Muscle of leg (tissue), 16 donors: ENCODE measurements at places on chromosomes 11 and 22.

GRCh38 chr11:3104051-3104714, 47.0 kb upstream of the CARS1 start:
- DNase-seq: no peak

DNA sequence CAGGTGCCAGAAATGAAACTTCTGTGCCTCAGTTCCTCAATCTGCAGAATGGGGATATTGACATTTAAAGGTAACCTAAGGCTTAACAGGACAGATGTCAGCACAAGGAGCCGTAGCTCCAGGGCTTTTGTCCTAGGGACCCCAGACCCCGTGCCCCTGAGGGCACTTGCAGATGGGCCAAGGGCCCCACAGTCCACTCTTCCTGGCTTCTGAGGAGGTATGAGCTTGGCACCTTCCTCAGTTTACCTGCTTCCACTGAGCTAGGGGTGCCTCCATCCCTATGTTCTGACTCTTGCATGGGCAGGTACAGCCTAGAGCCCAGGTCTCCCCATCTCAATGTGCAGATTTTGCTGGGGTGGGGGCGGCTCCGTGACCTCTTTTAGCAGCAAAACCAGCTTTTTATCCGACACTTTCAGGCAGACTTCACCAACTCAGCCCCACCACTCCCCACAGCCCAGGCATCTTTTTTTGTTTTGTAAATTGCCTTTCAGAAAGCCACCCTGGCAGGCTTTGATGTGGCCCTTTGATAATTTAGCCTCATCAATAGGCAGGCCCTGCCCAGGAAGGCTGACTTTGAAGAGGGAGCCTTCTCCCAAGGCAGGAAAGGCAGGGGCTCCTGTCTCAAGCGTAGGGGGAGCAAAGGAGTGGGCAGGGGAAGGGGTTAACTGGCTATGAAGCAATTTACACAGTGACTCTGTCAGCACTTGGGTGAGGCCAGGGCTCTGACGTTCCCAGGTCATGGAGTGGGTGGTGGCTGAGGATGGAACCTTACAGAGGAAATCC, 23.7 kb upstream of the FGF3 start:
- DNase-seq: no peak

GRCh38 chr11:118705111-118705741, 25.8 kb upstream of the TREH start:
- DNase-seq: no peak

GRCh38 chr22:37484480-37485394, 1.4 kb downstream of the MFNG start:
- DNase-seq: peak; percentile 71

DNA sequence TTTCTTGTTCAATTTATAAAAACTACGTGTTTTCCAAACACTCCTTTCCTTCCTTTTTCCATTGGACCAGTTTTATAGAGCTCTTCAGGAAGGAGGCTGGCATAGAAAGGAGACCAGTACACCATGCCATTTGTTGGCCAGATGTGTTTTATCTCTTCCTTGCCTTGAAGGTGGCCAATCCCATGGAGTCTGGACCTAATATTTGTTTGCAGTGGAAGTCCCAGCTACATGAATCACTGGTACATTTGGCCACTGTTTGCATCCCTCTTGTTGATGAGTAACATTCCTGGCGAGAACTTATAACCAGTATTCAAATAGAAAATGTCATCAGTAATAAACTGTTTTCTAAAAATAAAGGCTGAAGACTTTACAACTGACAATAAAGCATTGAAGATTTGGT, 110.2 kb downstream of the ANO3 start:
- no peak for DNase-seq

- peak; percentile 72 for DNase-seq
Measured at GRCh38 chr11:35237860-35238715, 99.1 kb downstream of the CD44 start.

DNA sequence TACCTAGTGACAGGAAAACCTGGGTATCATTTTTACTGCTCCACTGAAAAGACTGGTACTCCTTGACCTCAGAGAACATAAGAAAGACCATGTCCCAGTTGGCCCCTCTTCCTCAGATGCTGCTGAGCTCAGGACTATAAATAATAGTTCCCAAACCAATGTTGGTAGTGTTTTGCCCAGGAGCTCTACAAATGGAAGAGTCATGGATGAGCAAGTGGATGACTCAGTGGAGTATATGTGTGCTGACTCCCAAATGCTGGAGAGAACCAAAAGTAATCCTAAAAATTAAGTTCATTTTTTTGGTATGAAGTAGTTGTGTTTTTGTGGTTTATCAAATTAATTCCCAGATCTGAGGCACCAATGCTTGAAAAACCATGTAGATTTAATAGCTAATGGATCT, 482.0 kb downstream of the KCNA4 start:
- no peak for DNase-seq

DNA sequence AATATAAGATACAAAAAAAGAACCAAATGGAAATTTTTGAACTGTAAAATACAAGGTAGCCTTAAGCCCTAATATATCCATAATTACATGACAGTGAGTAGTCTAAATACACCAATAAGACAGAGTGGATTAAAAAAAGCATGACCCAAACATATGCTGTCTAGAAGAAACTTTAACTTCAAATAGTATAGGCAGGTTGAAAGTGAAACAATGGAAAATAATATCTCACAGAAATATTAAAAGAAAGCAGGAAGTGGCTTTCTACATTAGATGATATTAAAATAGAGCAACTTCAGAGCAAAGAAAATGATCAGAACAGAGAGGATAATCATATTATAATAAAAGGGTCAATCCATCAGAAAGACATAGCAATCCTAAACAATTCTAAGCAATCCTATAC, 21.8 kb downstream of the DCUN1D5 start:
- no peak for DNase-seq

DNA sequence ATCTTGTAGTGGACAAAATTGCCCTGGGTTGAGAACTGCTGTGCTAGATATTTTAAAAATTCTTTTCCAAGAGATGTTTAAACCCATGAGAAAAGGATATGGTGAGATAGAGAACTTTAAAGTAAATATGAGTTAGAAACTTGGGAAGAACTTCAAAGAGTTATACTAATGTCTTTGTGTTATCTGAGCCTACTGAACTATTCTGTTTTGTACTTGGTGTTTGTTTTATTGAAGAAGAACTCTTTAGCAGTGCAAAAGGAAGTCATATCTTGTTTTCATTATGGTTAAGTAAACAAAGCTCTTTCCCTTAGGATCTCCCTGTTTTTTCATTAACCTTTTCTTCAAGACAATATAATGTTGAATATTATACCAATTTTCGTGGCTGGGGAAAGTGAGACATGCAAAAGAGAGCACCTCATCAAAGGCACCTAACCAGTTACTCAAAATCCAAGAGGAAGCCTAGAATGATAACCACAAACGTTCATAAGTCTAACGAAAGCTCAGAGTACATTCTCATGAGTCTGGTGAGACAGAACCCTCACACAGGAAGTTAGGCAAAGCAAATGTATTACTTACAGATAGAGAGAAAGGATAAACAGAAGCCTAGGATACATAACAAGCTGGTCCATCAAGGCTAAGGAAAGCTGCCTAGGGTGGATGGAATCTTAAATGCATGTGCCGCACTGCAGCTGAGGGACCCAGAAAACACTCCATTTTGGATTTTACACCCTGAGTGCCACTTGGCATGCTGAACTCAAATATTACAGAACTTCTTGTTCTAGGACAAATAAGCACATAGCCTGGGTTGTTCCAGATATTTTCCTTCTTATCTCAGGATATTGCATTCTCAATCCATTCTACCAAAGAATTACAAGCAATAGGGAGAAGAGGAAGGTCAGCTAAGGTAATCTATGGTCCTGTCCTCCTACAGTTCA, 112.5 kb upstream of the ANO3 start:
- no peak for DNase-seq

- no peak for DNase-seq
Measured at GRCh38 chr22:18990355-18991137, 54.5 kb upstream of the PRODH start.

GRCh38 chr22:47082505-47082904, 320.1 kb downstream of the TBC1D22A start:
- no peak for DNase-seq

DNA sequence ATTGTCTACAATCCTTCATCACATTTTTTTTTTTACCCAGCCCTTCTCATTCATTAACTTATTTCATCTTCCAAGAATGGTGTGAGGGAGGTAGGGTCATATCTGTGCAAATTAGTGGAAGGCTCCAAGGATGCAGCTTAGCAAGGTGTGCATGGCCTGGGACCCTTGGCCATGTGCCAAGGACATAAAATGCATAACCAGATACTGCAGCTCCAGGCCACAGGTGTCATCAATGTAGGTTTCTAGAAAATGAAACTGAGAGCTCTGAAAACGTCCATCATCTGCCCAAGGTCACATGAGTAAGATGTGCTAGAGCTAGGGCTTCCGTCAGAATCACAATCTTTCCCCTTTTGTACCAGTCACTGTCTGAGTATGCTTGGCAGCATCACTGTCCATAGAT, 29.8 kb downstream of the ANKK1 start:
- DNase-seq: no peak

DNA sequence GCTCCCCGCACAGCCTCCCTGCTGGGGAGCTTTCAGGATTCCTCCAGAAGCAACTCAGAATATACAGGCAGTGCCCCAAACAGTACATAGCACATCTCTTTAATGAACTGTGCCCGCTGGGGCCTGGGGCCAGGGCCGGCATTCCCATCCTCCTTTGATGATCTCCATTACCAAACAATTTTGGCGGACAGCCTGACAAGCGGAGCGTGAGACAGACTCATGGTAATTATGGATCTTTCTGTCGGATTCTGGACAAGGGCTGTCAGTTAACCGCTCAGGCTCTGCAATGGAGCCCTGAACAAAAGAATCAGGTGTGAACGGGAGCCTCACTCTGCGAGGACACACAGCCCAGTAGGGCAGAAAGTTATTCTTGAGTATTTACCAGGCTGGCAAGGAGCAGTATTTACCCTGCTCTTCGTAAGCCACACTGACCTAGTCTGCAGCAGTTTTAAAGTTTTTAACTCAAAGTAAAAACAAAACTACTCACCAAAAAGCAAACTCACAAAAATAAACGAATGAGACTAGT, 174.0 kb downstream of the TBC1D22A start:
- DNase-seq: peak; percentile 62

GRCh38 chr11:88814076-88814475, 251.7 kb downstream of the GRM5 start:
- DNase-seq: no peak

- no peak for DNase-seq
Measured at GRCh38 chr22:46465345-46465720, 72.1 kb downstream of the CELSR1 start.

- peak; percentile 88 for DNase-seq
Measured at GRCh38 chr22:23749841-23750301, 1.0 kb downstream of the ZNF70 start.

- no peak for DNase-seq
Measured at GRCh38 chr11:62130283-62131169, 6.7 kb downstream of the INCENP start.

- DNase-seq: no peak
Measured at GRCh38 chr11:1440496-1440895, 46.1 kb downstream of the MOB2 start.

DNA sequence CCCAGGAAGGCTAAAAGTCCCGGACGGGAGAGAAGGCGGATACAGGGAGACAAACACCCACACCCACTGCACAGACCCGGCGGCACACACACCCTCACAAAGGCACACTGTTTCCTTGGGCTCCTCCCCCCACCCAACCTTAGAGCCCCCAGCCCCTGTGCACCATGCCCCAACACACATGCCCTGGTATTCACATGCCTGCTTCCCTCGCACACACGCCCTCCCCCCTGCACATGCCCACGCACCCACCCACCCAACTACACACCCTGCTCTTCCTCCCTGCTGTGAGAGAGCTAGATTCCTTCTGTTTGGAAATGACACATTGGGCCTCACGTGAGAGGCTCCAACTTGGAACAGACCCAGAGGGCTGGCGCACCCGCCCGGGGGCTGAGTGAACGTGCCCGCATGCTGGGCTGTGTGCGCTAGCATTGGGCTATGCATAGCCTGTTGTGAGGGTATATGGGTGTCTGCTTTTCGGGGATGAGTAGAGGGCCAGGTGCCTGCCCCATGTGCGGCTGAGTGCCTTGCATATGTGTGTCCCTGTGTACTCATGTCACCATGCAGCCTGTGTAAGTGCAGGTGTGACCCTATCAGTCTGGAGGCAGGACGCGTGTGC, 518 bp upstream of the CHRM1 start:
- no peak for DNase-seq

DNA sequence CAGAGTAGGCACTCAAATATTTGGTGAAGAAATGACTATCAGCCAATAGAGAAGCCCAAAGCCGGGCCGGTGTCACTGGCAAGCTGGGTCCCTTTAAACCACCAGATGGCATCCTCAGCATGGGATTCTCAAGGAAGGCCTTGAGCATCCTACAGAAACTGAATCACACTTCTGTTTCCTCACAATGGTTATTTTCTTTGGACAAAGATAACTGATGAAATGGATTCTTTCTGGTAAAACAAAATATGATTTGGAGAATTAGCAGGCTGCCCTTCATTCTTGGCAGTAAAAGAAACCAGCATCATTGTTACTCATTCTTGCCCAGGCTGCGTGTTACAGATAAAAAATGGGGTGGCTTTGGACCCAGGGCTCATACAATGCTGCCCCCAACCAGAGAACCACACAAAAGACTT, 30.3 kb upstream of the ASPHD2 start:
- peak; percentile 80 for DNase-seq

DNA sequence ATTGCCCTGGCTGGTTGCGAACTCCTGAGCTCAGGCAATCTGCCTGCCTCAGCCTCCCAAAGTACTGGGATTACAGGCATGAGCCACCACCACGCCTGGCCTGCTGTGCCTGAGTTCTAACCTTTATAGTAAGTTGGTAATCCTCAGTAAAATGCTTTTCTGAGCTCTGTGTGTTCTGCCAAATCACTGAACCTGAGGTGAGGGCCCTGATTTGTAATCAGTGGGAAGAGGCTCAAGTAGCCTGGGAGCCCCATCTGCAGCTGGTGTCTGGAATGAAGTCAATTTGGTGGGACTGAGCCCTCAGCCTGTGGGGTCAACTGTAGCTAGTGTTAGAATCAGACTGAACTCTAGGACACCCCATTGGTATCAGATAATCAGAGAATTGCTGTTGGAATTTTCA, 72.6 kb upstream of the PARVG start:
- no peak for DNase-seq

GRCh38 chr11:120858740-120859139, 165.2 kb upstream of the TBCEL start:
- no peak for DNase-seq

DNA sequence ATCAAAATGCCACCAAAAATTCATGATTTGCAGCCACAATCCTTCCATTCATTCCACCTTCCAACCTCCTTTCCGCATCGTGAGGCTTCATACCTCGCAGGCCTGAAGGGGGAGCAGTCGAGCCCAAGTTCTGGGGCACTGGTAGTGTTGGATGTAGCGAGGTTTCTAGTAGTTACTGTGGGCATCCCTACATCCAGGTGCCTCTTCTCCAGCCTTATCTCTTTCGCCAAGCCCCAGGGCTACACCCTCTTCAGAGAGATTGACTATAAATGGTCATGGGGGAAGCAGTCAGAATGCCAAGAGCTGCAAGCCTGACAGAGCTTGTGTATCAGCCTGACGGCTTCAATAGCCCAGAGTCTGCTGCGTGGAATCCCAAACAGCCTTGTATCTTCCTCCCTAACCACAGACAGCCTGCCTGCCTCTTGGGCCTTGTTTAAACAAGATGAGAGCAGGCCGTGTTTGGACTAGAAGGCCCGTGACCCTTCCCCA, 28.9 kb downstream of the CLMP start:
- no peak for DNase-seq
